Effector CD4-positive, alpha-beta T cell (primary cell): ENCODE measurements at places on chromosomes 1 and 21.

- no peak for DNase-seq
Measured at GRCh38 chr1:54403808-54404261, 2.4 kb downstream of the SSBP3 start.

GRCh38 chr1:206774093-206774492, 1.8 kb upstream of the IL10 start:
- no peak for DNase-seq

DNA sequence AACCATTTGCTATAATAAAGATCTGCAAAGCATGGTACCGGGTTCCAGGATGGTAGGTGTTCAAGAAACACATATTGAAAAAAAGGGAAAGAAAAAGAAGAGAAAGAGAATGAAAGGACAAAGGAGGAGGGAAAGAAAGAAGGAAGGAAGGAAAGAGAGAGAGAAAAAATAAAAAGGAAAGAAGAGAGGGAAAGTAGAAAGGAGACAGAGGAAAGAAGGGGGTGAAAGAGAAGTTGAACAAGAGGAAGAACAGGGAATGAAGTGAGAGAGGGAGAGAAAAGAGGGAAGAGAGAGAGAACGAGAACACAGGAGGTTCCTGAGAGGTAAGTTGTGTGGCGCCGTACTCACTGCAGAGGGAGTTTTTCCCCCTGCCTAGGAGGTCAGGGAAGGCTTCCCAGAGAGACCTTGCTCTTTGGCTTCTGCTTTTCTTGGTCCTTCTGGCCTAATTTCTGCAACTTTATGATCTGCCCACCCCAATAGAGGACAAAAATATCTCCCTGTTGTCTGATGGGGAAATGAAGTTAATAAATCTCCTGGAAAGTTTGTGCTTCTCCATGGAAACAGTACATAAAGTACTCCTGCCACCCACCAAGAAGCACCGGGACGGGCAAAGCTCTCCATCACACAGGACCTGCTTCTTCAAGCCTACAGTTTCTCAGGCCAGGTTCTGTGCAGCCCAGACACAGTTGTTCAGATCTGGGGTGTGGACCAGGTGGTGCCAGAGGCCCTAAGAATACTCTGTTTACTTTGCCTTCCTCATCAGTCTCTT, 124.8 kb downstream of the ROR1 start:
- no peak for DNase-seq

DNA sequence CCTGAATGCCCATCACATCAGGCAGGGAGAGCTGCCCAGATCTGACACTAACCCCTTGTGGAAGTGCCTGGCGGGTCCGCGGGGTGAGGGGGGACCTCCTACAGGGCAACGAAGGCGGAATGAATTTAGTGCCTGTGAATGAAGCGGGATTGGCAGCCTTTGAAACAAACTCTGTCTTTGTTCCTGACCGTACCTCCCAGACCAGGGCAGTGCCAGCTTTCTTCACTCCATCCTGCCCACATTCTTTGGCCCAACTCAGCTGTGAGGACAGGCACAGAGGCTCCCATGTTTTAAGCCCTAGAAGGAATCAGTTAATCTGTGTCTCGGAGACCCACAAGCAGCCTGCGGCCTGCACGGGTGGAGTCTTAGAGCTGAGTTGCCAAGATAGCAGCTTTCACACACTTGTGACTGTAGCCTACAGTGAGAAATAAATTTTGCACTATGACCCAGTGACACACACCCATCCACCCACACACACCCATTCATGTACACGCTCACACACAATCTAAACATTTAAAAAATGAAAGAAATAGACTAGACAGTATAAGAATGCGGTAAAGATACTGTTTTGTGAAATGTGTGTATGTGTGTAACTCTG, 60.1 kb upstream of the USP24 start:
- no peak for DNase-seq

GRCh38 chr1:175725684-175726083, 17.7 kb downstream of the TNR start:
- no peak for DNase-seq
